CD14-positive monocyte (primary cell): ENCODE measurements at places on chromosomes 3 and 15. TPM values are rescaled to one million over a fixed set of nuclear protein-coding genes. Genes with fewer than 3 reads are reported as not detected.

The CPA3 gene
- not detected for polyA plus RNA-seq

DNA sequence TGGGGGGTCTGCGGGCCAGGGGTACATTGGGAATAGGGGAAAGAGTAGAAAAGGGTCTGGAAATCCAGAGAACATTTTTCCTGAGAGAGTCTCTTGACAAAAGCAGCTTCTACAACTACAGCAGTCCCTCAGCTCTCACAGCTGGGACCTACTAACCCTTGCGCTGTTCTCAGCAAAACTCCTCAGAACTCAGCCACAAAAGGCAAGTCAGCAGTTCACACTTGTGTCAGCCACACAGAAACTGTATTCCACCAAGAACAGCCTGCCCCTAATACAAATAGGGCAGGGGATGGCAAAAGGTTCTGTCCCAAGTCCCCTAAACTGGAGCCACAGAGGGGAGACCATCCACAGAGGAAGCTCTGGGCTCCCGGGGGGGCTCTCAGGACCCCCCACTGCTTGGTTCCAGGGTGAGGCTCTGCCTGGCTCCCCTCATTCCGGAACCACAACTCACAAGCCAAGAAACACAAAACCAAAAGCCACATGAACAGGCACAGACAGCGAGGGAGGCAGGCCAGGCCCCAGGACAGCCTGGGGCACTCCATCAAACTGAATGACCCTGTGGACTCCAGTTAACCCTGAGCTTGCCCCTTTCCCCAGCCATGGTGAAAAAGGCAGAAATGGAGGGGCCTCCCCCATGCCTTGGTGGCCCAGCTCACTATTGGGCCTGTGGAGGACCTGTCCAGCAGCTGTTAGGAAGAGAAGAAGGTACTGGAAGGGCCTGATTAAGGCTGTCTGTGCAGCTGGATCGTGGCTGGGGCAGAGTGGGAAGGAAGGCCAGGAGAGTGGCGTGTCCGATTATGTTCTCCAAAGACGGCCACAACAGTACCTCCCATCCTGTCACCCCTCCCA, 162.0 kb downstream of the CHSY1 start:
- no peaks in the 10 kb centered on the region for H3K36me3 ChIP-seq
- DNase-seq, result no peak
- no peak overlapping the region for H3K4me3 ChIP-seq
- H3K27me3 ChIP-seq, result peaks cover 11% of the 10 kb centered on the region
- no peak overlapping the region for H3K27ac ChIP-seq

GRCh38 chr15:81544385-81544784, 170.4 kb upstream of the TMC3 start:
- no peaks in the 10 kb centered on the region for H3K27me3 ChIP-seq
- no peak for DNase-seq
- no peaks in the 10 kb centered on the region for H3K4me1 ChIP-seq
- no peak overlapping the region for H3K27ac ChIP-seq

The ACTRT3 gene
- 0.08 TPM for polyA plus RNA-seq
